ENCODE measurements at places on chromosomes 16 and 17.

GRCh38 chr17:1362065-1362848 lies 37.8 kb downstream of the YWHAE start:
- no peak for DNase-seq

GRCh38 chr17:5580367-5580766 lies 3.9 kb downstream of the NLRP1 start:
- no peak for DNase-seq

- no peak for DNase-seq
Measured at GRCh38 chr17:11969565-11969964, 27.7 kb downstream of the ZNF18 start.

GRCh38 chr16:88512728-88513696 lies 57.2 kb upstream of the ZC3H18 start:
- no peak for DNase-seq

- peak; percentile 76 for DNase-seq
Measured at GRCh38 chr16:3444032-3444388, 530 bp downstream of the NAA60 start.

DNA sequence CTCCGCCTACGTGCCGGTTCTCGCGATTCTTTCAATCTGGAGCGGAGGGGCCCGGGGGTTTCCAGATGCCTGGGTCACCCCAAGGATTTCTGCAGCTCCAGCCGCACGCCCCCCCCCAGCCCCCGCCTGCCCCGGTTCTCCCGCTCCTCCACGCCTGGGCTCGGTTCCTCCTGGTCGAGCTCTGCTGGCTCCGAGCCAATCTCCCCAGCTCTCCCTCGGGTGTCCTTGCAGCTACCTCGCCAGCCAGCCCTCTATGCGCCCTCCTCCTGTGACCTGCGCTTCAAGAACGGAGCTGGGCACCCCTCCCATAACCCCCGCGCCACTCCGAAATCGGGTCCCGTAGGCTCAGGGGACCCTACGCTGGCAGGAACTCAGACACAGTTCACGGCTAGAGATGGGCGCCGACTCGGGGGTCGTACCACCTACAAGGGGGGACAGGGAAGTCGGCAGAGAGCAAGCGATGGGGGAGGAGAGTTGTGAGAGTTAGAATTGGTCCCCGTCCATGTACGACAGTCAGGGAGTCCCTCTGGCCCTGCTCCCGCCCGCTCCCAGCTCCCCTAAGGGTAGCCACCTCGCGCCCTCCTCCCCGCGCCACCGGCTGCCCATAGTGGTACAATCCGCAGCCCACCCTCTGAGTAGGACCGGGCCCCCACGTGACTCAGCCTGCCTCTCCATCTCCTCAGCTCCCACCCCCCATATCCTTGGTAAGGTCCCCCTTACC lies 961 bp downstream of the FGF11 start:
- DNase-seq: peak; percentile 35

GRCh38 chr17:16442141-16442540 lies 26.8 kb downstream of the TRPV2 start:
- peak; percentile 50 for DNase-seq

- no peak for DNase-seq
Measured at GRCh38 chr17:82310877-82311276, 6.5 kb downstream of the CD7 start.

GRCh38 chr16:87127061-87127765 lies 190.0 kb downstream of the C16orf95 start:
- DNase-seq: no peak

- DNase-seq: peak; percentile 25
Measured at GRCh38 chr16:23691483-23692189, 12.9 kb downstream of the PLK1 start.

DNA sequence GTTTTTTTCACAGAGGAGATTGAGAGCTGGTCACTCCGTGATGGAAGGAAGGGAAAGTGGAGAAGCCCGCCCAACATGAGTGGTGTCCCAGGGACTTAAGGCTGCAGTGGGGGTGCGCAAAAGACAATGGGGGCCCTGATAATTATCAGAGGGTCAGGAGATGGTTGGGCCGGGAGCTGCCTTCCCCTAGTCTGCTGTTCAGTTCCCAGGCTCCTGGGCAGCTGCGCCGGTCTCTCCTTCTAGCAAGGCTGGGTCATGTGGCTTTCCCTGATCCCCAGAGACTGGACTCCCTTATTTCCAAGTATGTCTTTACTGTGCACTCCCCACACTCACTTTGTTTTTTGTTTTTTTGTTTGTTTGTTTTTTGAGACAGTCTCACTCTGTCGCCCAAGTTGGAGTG lies 16.2 kb downstream of the CYGB start:
- no peak for DNase-seq

- no peak for DNase-seq
Measured at GRCh38 chr16:49617710-49618330, 238.1 kb downstream of the ZNF423 start.

DNA sequence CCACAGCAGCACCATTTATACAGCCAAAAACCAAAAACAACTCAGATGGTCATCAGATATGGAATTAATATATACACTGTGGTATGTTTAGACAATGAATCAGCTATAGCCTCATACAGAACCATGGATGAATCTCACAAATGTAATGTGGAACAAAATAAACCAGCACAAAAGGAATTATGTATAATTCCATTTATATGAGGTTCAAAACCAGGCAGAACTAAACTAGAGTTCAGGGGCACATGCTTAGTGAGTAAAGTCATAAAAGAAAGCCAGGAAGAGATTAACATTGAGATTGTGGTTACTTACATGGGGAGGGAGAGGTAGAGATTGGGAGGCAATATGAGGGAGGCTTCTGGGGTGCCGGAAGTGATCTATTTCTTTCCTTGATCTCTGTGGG lies 231.1 kb downstream of the COPRS start:
- peak; percentile 95 for DNase-seq

DNA sequence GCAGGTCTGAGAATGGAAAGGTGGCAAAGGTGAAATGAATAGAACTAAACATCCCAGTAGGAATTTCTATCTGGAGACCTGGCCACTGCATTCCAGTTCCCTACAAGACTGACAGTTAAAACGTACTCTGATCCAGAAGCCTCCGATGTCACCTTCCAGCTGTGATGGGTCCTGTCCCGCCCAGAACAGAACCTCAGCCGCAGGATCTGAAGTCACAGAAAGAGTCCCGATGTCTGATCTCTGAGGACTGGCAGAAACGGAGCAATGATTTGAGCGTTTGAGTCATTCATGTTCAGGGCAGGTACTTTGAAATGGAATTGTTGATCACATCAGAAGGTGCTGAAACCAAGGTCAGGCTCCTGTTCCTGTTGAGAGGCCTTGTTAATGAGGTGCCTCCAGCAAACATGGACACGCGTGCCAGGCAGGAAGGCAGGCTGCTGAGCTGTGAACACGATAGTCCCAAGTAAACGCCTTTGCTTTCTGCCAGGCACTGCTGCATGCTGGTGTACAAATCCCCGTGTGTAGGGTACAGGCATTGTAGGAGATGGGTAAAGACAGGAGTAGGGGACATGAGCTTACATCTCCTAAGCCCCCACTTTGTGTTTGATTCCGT lies 61.4 kb downstream of the VAT1L start:
- DNase-seq: no peak

DNA sequence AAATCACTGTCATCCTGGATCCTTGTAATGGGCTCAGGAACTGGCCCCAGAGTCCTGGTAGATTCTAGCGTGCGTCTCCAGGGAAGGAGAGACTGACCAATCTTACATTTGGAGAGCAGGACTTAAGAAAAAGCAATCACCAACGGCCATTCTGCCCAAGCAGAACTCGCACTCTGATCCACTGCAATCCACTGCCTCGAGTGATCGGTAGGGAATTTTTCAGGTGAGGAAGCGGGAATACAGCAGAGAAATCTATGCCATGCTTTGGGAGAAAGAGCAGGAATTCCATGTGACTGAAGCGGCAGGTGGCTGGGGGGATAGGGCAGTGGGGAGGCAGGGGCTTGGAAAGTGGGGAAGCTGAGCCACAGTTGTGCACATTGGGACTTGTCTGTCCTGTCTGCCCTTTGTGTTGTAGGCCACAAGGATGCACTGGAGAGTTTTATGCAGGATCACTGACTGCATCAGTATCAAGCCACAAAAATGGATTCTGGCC lies 143.9 kb upstream of the HS3ST2 start:
- no peak for DNase-seq

- DNase-seq: no peak
Measured at GRCh38 chr16:7736138-7736665, 403.6 kb downstream of the RBFOX1 start.

DNA sequence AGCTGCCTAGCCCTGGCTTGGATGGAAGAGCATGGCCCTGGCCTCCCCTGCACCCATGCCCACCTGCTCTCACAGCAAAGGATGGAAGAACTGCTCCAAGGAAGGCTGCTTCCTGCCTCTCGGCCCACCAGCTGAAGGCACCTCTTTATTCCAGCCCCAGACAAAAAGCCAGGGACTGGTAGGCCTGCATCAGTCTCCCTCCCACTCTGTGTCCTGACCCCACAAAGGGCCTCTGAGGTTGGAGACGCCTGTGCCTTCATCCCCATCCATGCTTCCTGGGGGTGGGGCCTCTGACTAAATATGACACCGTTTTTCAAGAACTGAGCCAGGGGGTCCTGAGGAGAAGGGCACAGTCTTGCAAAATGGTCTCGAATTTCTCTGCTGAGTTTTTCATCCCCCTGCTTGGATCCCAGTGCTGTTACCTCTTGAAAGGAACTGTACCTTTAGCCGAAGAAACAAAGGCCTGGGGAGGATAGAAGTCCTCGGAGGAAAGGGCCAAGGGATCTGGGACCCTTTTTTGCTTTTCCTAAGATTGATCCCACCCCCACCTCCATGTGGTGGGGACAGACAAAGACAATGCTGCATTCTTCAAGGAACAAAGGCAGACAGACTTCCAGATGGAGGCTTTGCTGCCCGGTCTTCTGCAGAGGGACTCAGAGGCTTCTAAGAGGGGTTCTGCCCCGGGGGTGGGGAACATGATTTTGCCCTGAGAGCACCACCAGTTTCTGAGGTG lies 5.2 kb downstream of the C17orf50 start:
- DNase-seq: no peak

DNA sequence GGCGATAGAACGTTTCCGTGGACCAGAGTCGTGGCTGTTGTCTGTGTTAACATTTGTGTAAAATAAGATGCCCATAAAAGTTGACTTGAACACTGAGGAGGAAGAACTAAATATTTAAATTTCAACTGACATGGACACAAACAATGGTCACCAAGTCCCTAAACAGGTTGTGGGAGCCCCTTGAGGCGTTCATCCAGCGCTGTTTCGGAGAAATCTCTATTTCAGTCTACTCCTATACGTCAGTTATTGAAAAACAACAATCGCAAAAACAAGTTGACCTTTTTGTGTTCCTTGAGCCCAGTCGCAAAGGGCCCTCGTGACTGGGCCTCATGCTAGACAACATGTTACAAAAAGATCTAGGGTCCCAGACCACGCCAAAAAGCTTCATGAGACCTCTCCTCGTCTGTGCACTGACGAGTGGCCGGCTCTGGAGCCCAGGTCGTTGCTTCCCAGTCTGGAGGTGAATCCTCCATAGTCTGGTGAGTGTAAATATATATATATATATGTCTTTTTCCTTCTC lies 439 bp upstream of the TMEM231 start:
- DNase-seq: no peak

DNA sequence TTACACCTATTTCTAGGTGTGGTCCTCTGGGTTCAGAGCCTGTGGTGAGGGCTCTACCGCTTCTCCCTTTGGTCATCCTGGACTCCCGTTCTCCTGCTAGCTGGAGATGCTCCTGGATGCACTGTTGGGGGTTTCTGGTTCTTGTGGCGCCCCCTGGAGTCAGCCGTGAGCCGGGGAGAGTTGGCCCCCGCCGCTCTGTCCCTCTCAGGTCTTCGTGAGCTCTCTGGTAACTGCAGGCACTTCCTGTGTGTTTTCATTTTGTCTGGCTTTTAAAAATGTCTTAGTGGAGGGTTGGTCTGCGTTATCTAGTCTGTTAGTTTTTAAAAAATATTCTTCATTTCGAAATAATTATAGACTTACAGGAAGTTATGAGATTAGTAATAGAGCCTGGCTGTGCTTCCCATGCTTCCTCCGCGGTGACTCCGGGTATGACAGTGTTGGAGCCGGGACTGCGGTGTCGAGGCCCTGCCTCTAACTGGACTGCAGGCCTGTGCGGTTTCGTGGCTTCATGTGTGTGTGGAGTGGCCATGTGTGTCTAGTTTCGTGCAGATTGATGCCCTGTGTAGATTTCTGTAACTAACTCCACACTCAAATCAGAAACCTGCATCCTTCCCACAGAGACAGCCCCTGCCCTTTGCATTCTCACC lies 78.0 kb upstream of the ZNF750 start:
- peak; percentile 42 for DNase-seq

DNA sequence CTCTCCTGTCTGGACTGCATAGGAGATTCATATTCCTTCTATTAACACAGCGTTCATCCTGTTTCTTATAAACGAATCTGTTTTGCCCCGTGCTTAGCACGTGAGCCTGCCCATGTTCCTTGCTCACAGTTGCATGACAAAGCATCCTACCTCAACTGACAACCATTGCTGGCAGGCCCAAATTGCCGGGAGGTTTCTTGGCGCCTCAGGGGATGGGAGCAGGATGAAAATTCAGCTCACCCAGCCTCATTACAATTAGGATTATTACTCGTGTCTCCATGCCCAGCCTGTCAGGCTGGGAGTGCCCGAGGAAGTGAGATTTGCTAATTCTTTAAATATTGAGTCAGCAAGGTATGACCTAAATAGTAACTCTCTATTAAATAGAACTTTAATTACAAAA lies 36.7 kb upstream of the HELZ start:
- no peak for DNase-seq

DNA sequence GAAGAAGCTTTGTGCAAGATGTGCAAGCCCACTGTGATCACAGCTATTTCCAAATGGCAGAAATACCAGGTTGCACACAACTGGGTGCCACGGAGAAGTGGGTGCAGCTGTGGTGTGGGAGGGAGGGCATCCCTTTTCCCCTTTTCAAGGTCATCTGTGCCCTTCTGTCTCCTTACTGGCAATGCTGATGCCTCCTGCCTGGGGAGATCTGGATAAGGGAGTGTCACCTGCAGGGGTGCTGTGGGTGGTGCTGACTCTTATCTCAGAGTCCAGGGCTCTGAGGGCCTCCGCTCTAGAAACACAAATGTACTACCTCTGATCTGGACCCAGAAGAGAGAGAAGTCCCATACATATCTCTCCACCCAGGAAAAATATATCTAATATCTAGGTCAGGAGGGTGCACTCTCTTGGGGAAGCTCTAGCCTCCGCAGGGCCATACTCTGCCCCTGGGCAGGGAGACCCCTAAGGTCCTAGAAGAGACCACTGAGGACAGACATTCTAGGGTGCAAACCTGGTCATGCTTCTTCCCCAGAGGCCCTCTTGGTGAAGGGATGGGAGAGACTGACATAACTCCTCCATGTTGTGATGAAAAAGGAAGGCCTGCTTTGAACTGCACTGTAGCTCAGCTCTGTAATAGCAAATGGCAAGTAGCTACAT lies 18.5 kb downstream of the NPRL3 start:
- DNase-seq: no peak

DNA sequence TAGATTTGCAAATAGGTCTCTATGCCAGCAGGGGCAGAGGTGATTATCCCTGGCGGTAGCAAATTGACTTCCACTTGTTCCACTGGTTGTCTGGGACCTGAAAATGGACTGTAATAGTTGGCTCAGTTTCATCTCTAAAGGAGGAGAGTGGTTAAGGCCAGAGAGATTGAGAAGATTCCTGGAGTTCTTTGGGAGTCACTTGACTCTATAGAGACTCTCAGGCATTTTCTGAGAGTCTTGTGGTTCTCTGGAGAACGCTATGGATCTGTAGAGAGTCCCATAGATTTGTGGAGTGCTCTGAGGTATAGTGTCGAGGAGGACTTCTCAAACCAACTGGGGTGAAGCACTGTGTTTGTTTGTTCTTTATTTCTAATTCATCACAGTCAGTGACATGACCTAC lies 8.9 kb upstream of the PMP22 start:
- no peak for DNase-seq

GRCh38 chr17:45334701-45335677 lies 18.2 kb upstream of the MAP3K14 start:
- DNase-seq: no peak

- DNase-seq: peak; percentile 89
Measured at GRCh38 chr16:53768593-53768992, 64.6 kb downstream of the FTO start.
